Cerebellar nuclear complex (tissue), 1 donor: ENCODE measurements at places on chromosomes 3 and 15.
A peak's percentile ranks its signal among the peaks of the same experiment; 100 is the strongest.

DNA sequence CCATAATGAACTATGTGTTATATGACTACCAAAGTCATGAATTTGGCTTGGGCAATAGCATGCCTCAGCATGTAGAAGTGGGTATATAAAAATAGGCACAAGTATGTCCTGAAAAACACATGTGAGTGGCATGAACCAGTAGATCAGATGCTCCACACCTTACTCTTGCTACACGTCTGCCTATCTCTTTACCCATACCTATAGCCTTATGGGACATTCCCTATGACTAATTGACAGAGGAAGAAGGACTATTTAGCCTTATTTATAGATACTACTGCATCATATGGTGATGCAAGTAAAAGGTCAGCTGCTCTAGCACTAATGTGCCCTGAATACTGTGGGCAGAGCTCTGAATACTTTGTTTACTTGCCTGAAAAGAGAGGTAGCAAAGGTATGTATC, 81.0 kb upstream of the ZPLD1 start:
- no peak for DNase-seq

GRCh38 chr15:67548862-67549651, 6.6 kb downstream of the MAP2K5 start:
- DNase-seq = peak; percentile 40

DNA sequence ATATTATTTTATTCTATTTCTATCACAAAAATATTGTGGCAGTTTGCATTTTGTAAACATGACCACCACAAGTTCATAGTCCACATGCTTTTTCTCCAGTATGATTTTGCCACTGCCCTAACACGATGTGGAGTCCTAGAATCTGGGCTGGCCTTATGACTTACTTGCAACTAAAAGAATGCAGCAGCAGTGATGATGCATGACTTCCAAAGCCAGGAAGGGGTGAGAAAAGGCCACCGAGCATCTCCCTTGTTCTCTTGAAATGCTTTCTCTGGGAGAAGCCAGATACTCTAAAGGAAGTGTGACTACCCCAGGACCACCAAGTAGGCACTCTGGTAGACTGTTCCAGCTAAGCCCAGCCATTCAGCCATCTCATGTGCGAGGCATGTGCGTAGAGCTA, 191.6 kb upstream of the MRPL3 start:
- DNase-seq = no peak

DNA sequence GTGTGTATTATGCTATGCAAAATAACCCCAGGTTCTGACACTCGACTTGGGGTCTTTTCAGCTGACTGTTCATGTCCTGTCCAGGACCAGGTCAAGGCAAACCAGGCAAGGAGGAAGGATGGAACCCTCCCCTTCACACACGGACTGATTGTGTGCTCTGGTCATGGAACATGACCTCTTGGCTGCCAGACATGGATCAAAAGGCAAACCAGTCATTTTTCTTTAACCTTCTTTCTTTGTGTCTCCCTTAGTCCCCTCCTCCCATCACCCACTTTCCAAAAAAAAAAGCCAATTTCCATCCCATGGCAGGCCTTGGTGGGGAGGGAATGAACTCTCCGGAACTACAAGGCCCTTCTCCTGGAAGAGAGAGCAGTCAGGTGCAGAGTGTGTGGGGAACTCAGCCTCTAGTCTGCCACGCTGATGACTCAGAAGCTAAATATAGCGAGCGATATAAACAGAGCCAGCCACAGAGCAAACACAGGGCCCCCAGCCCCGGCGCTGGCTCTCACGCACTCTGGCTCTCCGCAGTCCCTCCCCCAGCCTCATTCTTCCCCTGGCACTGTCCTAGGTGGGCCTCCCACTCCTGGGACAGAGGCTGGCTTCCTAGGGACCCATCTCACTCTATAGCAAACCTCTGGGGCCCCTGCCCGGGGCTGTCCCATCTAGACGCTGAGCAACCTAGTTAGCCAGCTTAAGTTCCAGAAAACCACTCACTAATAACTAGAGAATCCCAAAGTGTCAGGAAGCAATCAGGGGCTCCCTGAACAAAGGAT, 10.0 kb downstream of the BMF start:
- DNase-seq = no peak

- DNase-seq = no peak
Observed at GRCh38 chr3:127002195-127003174, 19.6 kb downstream of the PLXNA1 start.
